Activated CD4-positive, alpha-beta T cell treated with anti-CD3 and anti-CD28 coated beads, Interleukin-2, amount 50 U/mL, for 16 hours (primary cell): ENCODE measurements at places on chromosomes 2 and 18.

GRCh38 chr2:232628466-232629128 lies 4.8 kb upstream of the EFHD1 start:
- DNase-seq, result no peak

GRCh38 chr2:67712484-67712883 lies 315.4 kb downstream of the ETAA1 start:
- DNase-seq, result no peak

GRCh38 chr2:167940734-167941507 lies 306.5 kb downstream of the STK39 start:
- no peak for DNase-seq

DNA sequence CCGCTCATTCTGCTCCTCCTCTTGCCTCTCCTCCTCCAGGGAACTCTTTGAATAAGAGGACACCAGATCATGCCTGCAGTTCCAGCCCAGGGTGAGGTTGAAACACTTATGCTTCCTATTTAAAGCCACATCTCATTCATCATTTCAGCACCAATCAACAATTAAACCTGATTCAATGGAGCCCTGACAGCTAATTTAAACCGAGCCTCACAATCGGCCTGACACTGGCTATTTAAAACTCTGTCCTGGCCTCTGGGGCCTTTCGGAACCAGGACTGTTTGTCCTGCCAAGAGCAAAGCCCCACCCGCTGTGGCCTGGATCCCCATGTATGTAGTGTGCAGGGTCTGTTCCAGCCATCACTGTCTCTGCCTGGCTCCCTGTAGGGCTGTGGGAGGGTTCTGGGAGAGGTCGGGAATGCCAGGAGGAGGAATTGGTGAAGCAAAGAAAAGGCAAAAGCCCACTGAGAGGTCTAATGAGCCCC lies 97.4 kb downstream of the MCFD2 start:
- DNase-seq, result no peak

DNA sequence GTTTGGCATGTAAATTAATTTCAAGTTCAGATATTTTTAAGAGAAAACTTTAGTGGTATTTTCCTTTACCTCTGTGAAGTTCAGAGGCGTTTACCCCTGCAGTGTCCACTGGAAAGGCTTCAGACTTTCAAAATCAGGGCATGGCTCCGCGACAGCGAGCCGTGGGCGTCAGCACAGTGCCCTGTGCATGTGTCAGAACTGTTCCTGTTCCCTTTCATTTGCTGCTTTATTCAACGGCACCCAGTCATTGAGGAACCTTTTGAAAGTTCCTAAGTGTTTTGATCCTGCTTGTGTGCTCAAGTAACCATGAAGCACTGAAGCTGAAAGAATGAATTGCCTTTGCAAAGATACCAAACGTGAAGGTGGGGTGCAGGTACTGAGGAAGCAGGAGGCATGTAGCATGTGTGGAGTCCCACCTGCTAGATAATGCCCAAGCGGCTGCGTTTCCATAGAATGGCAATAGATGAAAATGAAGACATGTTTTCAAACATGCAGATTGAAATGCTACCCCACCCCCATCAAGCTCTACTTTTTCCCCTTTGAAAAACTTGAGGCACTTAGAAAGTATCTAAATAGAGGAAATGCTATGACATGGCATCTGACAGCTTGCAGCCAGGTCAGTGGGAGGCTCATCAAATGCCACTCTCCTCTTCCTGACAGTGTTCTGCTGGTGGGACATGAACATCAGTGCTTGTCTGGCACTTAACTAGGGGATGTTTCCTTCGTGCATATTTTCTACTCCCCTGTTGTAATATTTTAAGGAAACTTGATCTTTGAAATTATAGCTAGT lies 148.6 kb downstream of the ZNF236 start:
- DNase-seq, result no peak

DNA sequence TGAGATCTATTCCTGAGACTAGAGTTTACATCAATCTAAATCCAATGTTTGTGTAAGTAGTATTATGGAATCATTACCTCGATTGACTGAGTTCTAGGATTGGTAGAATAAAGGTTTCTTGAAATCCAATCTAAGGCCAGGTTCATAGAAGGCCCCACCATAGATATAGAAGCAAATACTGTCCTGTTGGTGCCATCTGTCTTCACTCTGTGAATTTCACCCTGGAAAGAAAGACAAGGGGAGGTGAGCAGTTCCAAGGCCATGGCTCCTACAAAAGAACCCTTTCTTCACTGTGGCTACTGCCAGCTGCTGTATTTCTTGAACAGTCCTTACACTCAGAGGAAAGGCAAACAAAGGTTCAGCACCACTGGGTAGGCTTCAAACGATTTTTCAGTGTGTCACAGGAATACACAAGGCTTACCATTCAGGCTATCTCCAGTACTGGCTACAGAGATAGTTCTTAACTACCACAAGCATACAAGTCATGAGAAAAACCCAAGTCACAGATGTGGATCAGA lies 137.0 kb downstream of the LRP2 start:
- DNase-seq, result no peak

GRCh38 chr2:105294046-105294445 lies 35.5 kb downstream of the TGFBRAP1 start:
- no peak for DNase-seq

DNA sequence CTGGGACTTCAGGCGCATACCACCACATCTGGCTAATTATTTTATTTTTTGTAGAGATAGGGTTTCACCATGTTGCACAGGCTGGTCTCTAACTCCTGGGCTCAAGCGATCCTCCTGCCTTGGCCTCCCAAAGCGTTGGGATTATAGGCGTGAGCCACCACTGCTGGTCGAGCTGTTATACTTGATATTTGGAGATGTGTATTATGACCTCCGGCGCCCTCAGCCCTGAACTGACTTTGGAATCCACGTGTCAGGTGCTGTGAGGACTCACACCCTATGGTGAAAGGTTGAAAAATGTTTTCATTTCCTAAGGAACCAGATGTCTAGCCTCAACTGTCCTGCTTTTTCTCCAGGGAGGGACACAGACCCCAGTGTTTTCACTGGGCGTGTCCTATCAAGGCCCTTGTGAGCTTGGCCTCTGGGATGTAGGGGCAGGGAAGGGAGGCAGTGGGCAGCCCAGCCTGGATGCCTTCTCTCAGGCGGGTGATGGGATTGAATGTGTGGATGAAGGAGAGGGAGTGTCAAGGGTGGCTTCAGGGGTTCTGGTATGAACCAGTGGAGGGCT lies 56.4 kb upstream of the HAAO start:
- no peak for DNase-seq

- DNase-seq, result no peak
Measured at GRCh38 chr2:220224691-220225543, 597.5 kb downstream of the SLC4A3 start.

GRCh38 chr2:168030862-168031624 lies 216.4 kb downstream of the STK39 start:
- DNase-seq, result peak; percentile 56
